Colonic mucosa (tissue), 4 donors: ENCODE measurements at places on chromosomes 2 and 18.

DNA sequence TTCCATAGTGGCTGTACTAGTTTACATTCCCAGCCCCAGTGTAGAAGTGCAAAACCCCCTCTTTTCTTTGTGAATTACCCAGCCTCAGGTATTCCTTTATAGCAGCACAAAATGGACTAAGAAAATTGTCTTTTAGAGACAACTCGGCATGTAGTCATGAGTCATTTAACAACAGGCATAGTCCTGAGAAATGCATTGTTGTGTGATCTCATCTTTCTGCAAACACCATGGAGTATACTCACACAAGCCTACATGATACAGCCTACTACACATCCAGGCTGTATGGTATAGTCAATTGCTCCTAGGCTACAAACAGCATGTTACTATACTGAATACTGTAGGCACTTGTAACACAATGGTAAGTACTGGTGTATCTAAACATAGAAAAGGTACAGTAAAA is 44.4 kb upstream of the MBP start:
- no peaks in the 10 kb centered on the region for H3K4me1 ChIP-seq
- no peaks in the 10 kb centered on the region for H3K27me3 ChIP-seq
- no peak for DNase-seq
- H3K27ac ChIP-seq: no peak overlapping the region
- no peak overlapping the region for H3K4me3 ChIP-seq

GRCh38 chr2:231565887-231566594 is 26.6 kb upstream of the TEX44 start:
- no peaks in the 10 kb centered on the region for H3K4me1 ChIP-seq
- no peak for DNase-seq
- no peaks in the 10 kb centered on the region for H3K27me3 ChIP-seq
- no peak overlapping the region for H3K27ac ChIP-seq
- H3K36me3 ChIP-seq: no peaks in the 10 kb centered on the region

GRCh38 chr2:160570376-160570775 is 76.8 kb upstream of the RBMS1 start:
- DNase-seq: no peak
- no peaks in the 10 kb centered on the region for H3K4me1 ChIP-seq
- H3K4me3 ChIP-seq: no peak overlapping the region
- H3K36me3 ChIP-seq: no peaks in the 10 kb centered on the region
- H3K27ac ChIP-seq: no peak overlapping the region
- H3K27me3 ChIP-seq: no peaks in the 10 kb centered on the region

DNA sequence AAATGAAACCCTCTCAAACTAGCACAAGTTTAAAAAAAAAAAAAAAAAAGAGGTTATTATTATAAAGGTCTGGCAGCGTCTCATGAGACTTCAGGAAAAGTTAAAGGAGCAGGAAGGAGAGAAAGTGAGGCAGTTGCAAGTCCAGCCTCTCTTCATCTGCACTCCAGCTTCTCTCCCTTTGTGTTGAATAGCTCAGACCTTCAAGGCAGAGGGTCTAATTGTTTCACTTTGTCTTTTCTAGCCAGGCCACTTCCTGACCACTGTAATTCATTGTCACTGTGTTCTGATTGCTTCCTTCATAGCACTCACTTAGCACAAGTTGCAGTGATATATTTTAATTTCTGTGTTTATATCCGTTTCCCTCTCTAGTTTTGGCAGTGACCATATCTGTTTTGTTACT is 99.9 kb downstream of the SPATS2L start:
- no peaks in the 10 kb centered on the region for H3K27me3 ChIP-seq
- peaks cover 19% of the 10 kb centered on the region for H3K4me1 ChIP-seq
- H3K4me3 ChIP-seq: no peak overlapping the region
- H3K27ac ChIP-seq: peak overlapping the region; percentile 92
- DNase-seq: no peak
- no peaks in the 10 kb centered on the region for H3K36me3 ChIP-seq

GRCh38 chr2:117684919-117685318 is 129.6 kb upstream of the DDX18 start:
- no peaks in the 10 kb centered on the region for H3K4me1 ChIP-seq
- no peaks in the 10 kb centered on the region for H3K27me3 ChIP-seq
- no peak overlapping the region for H3K4me3 ChIP-seq
- DNase-seq: no peak
